ENCODE measurements at places on chromosomes 2 and 18.
A peak's percentile ranks its signal among the peaks of the same experiment; 100 is the strongest.

GRCh38 chr2:236408786-236409185 is 144.6 kb upstream of the ASB18 start:
- no peak for DNase-seq

DNA sequence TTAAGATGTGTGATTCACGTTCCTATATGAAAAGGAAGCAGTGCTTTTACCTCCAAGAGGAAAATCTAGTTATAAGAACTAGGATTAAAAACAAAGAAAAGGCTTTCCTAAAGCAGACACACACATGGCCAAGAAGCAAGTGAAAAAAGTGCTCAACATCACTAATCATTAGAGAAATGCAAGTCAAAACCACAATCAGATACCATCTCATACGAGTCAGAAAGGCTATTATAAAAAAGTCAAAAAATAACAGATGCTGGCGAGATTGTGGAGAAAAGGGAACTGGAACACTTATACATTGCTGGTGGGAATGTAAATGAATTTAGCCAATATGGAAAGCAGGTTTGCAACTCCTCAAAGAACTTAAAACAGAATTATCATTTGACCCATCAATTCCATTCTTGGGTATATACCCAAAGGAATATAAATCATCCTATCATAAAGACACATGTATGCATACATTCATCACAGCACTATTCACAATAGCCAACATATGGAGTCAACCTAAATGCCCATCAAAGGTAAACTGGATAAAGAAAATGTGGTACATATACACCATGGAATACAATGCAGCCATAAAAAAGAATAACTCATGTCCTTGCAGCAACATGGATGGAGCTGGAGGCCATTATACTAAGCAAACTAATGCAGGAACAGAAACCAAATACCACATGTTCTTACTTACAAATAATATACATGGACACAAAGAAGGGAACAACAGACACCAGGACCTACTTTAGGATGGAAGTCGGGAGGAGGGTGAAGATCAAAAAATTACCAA is 285.3 kb downstream of the RAD51AP2 start:
- DNase-seq: no peak

- DNase-seq: no peak
Measured at GRCh38 chr2:65918760-65919187, 486.4 kb upstream of the SPRED2 start.

DNA sequence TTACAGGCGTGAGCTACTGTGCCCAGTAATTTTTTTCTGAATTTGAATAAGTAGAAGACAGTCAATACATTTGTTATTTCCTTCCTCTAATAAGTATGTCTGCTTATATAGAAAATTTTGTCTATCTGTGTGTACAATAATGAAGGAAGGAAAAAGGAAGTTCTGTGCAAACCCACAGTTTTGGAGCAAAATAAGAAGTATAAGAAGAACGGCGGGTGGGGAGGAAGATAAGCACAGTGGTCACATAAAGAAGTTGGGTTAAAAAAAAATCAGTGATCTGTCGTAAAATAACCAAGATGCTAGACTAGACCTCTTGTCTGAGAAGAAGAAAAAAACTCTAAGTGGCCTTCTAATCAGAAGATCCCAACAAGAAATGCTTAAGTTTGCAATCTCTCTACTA is 20.2 kb downstream of the MGAT4A start:
- no peak for DNase-seq

GRCh38 chr18:8799001-8799400 is 93.6 kb downstream of the MTCL1 start:
- DNase-seq: no peak

- DNase-seq: no peak
Measured at GRCh38 chr18:24009651-24010333, 4.8 kb upstream of the TTC39C start.

DNA sequence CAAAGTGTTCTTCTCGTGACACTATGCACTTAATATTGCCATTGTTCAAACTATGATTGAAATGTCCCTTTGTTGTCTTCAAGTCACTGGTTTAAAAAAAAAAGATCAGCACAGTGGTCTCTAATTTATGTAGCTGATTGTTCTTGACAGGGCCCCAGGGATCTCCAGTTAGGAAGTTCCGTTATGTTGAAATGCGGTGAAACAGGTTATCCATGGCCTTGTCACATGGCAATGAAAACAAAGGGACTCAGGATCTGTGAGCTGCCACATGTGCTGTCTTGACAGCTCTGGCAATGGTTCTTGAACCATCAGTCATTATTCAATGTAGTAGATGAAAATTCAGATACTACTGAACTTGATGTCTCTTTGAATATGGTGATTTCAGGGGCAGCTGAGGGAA is 147.4 kb downstream of the SETBP1 start:
- DNase-seq: no peak

DNA sequence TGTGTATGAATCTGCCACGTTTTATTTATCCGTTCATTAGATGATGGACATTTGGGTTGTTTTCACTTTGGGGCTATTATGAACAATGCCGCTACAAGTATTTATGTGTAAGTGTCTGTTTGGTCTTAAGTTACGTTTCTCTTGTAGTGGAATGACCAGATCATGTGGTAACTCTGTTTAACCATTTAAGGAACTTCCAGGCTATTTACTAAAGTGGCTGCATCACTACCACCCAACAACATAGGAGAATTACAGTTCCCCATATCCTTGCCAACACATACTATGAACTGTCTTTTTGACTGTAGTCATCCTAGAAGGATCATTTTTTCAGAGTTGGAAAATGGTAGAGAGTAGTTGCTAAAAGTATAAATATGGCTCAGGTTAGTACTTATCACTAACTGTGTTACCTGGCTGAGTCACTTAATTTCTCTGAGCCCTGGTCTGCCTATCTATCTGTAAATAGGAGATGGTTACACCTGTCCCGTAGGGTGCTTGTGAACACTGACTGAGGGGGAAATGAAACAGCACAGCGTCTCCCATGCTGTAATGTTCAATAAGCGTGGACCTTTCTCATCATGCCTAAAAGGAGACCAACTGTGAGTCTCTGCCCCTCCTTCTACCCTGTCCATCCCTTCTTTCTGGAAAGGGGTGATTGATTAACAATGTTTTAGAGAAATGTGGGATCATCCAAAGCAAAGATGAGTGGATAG is 103.1 kb downstream of the SH3RF3 start:
- no peak for DNase-seq

DNA sequence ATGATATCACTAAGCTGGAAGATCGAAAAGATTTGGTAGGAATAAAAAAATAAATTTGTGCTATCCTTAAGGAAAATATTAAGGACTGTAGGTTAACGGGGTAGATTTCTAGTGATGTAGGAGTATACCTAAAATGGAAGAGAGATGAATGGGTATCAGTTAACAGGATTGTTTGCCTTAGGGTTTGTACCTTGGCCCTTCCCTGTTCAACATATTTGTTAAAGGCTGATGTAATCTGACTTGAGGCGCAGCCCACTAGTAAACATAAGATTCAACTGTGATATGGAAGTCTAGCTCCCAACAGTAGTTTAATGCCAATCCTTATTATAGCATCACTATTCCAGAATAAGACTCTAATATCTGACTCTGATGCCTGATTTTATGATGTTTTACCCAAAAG is 685.2 kb downstream of the DCC start:
- DNase-seq: no peak

GRCh38 chr2:107027810-107028209 is 141.8 kb upstream of the ST6GAL2 start:
- DNase-seq: no peak

- DNase-seq: peak; percentile 57
Measured at GRCh38 chr18:658001-658946, 821 bp downstream of the TYMS start.

GRCh38 chr2:60214626-60214875 is 338.9 kb downstream of the BCL11A start:
- DNase-seq: no peak

GRCh38 chr2:202278036-202278760 is 12.6 kb downstream of the NOP58 start:
- DNase-seq: no peak

GRCh38 chr2:25304321-25304720 is 37.4 kb downstream of the DNMT3A start:
- no peak for DNase-seq

- DNase-seq: no peak
Measured at GRCh38 chr18:57803103-57803969, at the start of gene ATP8B1. TSS of gene ATP8B1 (minus strand) at chr18:57803315. CDS start at chr18:57731807, 71,508 bp downstream.

- DNase-seq: no peak
Measured at GRCh38 chr2:170423919-170424318, 246.0 kb downstream of the MYO3B start.

DNA sequence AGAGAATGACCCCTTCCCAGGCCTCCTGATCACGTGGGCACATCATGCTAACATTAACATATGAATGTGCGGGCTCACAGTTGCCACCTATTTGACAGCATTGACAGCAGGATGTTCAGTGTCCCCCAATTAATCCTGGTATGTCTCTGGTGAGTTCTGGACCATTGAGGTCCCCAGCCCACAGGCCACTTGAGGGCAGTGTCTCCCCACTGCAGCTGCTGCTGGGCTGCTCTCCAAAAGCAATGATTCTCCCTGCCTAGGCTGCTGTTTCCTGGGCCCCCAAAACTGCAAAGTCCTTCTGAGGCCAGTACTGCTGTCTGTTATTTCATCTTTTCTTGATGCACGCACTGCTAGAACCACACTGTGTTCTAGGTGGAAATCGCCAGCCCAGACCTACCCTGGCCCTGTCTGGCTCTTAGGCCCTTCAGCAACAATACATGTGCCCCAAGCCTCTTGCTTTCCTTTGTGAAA is 52.7 kb upstream of the MAPK4 start:
- no peak for DNase-seq

- no peak for DNase-seq
Measured at GRCh38 chr2:82839036-82839435, 1620.0 kb downstream of the SUCLG1 start.

GRCh38 chr18:31741097-31741735 is 19.5 kb downstream of the SLC25A52 start:
- DNase-seq: peak; percentile 9

DNA sequence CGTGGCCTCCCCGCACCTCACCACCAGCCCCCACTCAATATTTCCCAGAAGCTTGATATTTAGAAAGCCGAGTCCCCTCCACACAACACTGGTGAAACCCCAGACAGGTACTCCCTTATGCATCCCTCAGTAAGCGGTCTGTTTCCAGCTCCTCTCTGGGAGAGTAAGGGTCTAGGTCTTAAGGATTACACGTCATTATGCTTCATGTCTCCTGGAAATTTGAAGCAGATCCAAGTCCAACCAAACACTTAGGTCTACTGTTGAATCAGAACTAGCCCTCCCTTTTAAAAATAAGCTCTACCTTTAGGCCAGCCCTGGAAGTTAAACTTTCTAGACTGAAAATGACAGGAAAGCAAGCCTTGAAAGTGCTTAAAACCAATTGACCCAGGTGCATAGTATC is 1.5 kb upstream of the OST4 start:
- no peak for DNase-seq

DNA sequence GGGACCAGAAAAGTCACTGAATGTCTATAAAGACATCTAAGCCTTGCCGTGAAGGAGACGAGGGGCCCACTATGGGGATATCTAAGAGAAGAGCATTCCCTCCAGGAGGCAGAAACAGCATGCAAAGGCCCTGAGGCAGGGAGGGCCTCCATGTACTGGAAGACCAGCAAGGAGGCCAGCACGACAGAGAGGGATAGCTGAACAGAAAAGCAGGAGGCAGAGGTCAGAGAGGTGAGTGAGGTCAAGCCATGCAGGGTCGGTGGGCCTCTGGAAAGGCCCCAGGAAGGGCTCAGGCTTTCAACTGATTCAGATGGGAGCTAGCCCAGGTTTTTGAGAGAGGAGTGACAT is 5.7 kb downstream of the TRABD2A start:
- no peak for DNase-seq

GRCh38 chr18:72895548-72895947 is 27.8 kb upstream of the NETO1 start:
- no peak for DNase-seq

All from fibroblast of skin of left biceps (primary cell).